ENCODE measurements at places on chromosomes 2 and 18.

DNA sequence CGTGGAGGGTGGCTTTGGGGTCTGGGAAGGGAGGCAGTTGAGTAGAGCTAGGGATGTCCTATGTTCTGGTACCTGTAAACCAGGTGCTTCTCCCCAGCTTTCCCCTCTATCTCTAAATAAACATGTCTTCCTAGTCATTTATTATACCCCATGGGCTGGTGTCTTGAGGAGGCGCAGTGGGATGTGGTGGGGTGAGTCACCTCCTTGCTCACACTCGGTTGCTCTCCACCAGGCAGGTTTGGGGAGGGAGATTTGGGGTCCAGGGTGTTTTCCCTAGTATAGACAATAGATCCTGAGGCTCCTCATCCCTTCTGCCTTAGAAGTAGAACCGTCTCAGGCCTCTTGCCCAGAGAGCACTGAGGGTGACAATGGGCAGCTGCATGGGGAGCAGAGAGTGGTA is 5.1 kb downstream of the PSD4 start:
- no peak for DNase-seq

DNA sequence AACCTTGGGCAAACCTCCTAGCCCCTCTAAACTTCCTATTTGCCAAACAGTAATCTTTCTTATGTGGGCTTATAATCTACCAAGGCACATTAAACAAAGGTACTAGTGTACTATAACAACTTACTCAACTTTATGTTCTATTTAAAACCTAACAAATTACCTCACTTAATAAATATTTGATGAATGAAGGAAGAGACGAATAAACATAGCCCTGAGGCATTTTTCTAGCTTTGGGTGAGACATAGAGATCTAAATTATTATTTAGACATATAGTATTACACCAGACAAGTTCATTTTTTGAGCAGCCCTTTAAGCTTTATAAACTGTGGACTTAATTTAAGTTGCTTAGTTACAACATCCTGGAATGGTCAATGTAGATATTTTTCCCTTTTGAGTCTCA is 104.6 kb downstream of the UNC80 start:
- no peak for DNase-seq

DNA sequence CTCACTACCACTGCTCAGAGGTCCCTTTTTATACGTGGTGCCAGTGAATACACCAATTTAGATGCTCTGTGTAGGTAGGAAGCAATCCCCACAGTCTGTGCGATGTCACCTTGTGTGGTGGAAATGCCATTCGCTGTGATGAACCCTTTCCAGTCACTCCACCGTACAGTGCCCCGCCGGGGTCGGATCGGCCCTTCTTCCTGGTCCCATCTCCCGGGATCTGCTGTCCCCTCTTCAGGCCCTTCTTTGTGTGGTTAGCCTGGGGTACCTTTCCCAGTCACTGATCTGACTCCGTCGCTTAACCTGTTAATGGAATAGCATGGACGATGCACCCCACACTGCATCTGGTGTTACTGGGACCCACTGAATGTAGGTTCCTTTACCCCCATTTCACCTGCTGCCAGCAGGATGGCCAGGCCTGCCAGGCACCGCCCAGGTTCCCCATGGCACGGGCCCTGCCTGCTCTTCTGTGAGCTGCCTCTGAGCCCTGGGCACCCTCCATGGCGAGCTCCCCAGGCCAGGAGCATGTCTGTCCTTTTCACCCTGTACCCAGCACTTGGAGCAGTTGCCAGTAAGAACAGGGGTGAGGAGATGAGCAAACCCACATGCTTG is 18.0 kb downstream of the TWIST2 start:
- no peak for DNase-seq

- DNase-seq: no peak
These were observed 13.7 kb downstream of the ERFE start for GRCh38 chr2:238172439-238172838.

- no peak for DNase-seq
These were observed 40.1 kb downstream of the UNC50 start for GRCh38 chr2:98648451-98648850.

DNA sequence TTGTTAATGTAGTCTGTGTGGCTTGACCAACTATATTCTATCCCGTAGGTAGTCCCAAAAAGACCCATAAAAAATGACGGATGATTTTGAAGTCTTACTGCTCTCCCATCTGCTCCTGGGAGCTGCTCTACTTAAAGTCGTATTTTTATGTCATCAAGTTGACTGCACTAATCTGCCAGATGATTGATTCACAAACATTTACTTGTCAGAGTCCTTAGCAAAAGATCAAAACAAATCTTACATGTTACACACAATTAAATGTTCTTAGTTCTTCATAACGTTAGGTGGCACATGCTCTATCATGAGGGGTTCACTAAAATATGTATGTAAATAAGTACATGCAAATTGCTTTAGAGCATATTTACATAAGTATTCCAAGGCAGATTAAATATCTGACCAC is 498.3 kb upstream of the LRRTM4 start:
- no peak for DNase-seq

- DNase-seq: no peak
These were observed 137.0 kb upstream of the ATP5MC3 start for GRCh38 chr2:175318542-175318941.

DNA sequence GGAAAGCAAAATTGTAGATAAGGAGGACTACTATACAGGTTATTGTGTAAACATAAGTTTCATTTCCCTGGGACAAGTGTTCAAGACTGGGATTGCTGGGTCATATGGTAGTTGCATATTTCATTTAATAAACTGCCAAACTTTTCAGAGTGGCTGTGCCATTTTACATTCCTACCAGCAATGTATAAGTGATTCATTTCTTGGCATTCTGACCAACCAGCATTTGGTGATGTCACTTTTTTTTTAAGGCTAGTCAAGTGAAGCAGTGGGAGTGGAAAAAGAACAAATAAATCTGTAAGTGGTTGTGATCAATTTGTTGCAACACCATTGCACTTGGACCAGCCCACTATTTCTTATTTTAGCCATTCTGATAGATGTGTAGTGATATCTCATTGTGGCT is 5.2 kb upstream of the CHCHD5 start:
- DNase-seq: no peak

DNA sequence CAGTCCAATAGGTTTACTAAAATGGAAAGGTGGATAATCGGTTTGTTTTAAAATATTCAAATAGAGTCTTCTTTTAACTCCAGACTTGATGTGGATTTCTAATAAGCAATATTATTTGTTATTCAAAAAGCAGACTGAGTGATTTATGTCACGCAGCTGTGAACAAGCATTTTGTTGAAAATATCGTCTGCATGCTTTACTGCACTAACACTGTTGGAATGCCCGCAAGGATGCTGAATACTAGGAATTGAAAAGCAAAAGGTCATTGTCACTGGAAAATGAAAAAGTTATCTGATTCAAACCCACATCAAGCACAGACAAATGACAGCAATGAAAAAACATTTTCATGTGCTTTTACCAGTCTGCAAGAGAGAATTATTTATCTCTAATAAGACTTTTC is 31.1 kb downstream of the CHN1 start:
- DNase-seq: no peak

GRCh38 chr18:49585781-49586663 is 24.2 kb downstream of the LIPG start:
- DNase-seq: no peak

- no peak for DNase-seq
These were observed 63.0 kb upstream of the DSC1 start for GRCh38 chr18:31225668-31226067.

GRCh38 chr2:84247532-84247931 is 211.5 kb downstream of the SUCLG1 start:
- no peak for DNase-seq

GRCh38 chr2:236629961-236630872 is 60.6 kb downstream of the ACKR3 start:
- no peak for DNase-seq

- no peak for DNase-seq
These were observed 120.2 kb upstream of the CTDP1 start for GRCh38 chr18:79559436-79559835.

GRCh38 chr2:45874344-45874743 is 222.9 kb downstream of the PRKCE start:
- DNase-seq: no peak

DNA sequence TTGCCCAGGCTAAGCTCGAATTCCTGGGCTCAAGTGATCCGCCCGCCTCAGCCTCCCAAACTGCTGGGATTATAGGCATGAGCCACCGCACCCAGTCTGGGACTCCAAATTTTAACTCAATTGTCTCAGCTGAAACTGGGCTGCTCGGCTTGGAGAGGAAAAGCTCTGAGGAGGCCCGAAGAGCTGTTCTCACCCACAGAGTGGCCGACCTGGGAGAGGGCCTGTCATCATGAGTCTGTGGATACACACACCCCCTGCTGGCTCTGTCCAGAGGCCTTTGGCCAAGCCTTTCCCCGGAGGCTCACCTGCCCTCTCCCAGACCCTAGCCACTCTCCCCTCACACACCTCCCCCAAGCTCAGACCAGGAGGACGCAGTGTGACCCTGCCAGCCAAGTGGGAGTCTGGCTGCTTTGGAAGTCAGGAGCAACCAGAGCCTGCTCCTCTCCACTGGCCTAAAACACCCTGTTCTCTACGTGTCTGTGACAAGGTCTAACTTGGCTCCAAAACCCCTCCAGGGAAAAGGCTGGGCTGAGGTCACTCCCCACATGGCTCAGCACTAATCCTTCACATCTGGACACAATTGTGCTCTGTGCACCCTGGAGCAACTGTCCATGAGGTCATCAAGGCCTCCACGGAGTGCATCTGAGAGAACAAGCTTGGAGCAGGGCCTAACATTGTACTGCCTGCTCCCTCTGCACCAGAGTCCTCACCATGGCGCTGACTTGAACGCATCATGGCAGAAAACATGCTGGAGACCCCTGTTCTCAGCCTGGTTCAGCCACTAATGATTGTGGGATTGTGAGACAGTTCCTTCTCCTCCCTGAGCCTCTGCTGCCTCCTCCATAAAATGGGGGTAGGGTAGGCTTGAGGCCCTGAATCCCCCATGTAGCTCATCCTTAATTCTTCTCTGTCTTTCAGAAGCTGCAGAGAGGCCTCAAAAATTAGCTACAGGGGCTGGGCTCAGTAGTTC is 49.9 kb upstream of the RAB6C start:
- no peak for DNase-seq

GRCh38 chr2:140422759-140423158 is 1642.6 kb upstream of the NXPH2 start:
- no peak for DNase-seq

GRCh38 chr2:219441451-219442255 is 7.0 kb downstream of the SPEG start:
- peak; percentile 32 for DNase-seq

GRCh38 chr18:31819925-31820229 is 59.2 kb upstream of the SLC25A52 start:
- DNase-seq: no peak

GRCh38 chr2:197704434-197705120 is 592 bp upstream of the MARS2 start:
- no peak for DNase-seq

DNA sequence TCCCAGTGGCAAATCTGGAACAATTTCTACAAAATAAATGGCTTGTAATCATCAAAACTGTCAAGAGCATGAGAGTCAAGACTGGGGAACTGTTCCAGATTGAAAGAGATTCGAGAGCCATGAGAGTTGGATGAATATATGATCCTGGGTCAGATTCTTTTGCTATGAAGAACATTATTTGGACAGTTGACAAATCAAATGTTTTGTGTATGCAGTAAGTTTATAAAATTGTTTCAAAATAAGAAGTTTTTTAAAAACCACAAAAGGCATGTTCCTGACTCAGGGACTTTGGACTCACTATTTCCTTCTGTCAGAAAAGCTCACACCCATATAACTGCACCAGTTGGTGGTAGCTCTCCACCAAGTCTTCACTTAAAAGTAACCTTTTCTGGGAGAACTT is 38.5 kb downstream of the ROCK2 start:
- DNase-seq: no peak

DNA sequence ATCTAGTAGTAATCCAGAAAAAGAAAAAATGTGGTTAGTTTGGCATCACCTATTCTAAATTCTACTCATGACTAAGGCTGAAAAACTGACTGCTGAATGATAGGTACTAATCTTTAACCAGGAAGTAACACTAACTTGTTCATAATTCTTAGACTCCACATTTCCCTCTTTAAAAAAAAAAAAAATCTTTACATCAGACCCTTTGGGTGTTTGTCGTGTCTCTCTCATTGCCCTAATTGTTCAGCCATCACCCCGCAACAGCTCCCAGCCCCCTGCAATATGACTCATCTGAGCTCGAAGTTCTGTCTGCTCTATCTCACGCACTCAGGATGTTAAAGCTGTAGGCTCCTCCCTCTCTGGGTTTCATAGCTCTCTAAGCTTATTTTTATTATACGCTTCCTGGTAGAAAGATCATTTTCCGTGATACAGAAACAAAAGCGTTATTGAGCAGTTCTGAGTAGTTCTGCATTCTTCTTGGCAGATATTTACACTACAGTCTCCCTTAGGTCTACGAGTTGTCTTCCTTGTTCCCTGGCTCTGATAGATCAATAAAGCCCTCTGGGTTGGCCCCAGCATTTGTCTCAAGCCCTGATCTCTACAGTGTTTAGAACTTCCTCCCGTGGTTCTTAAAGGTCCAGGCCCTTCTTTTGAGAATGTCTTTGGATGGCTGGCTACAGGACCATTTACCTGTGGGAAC is 95.6 kb downstream of the TNFRSF11A start:
- DNase-seq: no peak

DNA sequence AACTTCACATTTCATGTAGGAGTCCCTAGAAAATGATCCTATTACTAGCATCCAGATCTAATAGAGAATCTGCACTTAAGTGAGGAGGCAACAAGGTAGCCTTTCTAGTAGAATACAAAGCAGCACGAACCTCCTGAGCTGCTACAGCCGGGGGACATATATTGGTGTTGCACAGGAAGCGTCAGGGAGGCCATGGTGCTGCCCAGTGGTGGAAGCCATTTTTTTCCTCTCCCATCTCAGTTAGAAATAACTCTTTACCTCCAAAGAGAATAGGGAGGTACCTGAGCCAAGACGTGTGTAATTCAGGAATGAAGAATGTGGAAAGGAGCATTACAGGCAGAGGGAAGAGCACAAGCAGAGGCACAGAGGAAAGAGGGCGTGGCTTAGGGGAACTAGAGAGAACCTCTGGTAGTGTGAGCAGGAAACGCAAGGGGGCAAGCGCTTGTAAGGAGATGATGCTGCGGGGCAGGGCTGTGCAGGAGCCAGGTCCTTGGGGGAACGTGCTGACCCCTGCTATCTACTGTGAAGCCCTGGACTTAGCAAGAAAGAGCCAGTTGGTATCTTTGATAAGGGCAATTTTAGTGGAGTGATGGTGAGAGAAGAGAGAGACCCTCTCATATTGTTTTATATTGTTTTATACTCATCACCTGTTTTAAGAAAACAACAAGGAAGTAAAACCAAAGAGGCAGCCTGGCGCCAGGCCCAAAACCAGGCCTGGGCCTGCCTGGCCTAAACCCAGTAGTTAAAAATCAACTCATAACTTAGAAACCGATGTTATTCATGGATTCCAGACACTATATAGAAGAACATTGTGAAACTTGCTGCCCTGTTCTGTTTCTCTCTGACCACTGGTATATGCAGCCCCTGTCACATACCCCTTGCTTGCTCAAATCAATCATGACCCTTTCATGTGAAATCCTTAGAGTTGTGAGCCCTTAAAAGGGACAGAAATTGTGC is 50.0 kb upstream of the TTC39C start:
- DNase-seq: peak; percentile 34

Measured in OCI-LY7 (cell line).